Renal pelvis (tissue), 12 donors: ENCODE measurements at places on chromosomes 6 and 20.

DNA sequence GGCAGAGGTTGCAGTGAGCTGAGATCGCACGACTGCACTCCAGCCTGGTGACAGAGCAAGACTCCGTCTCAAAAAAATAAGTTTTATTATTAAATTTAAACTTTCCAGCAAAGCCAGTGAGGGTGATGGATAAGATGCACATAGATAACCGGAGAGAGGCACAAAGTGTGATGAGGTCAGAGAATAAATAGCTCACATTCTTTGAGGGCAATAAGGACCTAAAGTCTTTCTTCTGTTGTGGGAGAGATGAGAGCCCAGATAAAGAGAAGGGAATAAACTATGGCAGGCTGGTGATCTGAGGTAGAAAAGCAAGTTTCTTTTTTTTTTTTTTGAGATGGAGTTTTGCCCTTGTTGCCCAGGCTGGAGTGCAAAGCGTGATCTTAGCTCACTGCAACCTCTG is 20.6 kb upstream of the EZR start:
- no peak for DNase-seq

- no peak for DNase-seq
Measured at GRCh38 chr6:107062691-107063090, 34.7 kb downstream of the MTRES1 start.

DNA sequence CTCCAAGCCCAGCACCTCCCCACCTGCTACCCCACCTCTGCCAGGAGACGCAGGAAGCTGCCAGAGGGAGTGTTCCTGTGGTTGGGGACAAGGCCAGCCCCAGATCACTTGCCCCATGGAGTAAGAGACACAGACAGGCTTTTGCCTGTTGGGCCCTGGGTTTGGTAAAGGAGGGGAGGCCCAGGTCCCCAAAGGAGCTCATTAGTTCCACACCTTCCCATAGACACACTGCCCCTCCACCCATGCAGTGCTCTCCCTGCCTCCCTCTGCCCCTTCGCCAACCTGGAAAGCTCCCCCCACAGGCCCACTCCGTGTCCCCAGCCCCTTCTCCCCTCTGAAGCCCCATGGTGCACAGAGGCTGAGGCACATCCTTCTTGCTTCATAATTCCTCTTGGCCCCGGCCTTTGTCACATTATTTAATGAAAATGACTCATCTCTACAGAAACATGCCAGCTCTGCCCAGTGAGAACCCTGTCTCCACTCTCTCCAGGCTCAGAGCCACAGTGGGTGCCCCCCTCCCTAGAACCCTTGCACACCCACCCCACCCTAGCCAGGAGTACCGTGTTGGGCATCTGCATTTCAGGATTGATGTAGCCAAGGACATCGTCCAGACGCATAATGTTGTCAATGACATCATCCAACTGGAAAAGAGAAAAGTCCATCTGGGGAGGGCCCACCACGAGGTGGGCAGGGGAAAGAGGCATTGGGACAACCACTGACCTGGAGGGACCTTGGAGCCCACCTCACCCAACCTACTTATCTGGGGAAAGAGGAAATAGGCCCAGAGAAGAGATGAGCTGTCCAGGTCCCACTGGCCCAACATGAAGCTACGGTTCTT is 46.0 kb downstream of the TFEB start:
- DNase-seq, result no peak

- no peak for DNase-seq
Measured at GRCh38 chr6:149723771-149724417, 6.0 kb upstream of the LATS1 start.

- no peak for DNase-seq
Measured at GRCh38 chr6:6590530-6590929, 2.0 kb downstream of the LY86 start.

- no peak for DNase-seq
Measured at GRCh38 chr6:129181001-129181400, 298.1 kb downstream of the LAMA2 start.
